ENCODE measurements at places on chromosomes 11 and 22.

GRCh38 chr22:25508761-25509321 lies 55.6 kb upstream of the GRK3 start:
- DNase-seq: no peak

DNA sequence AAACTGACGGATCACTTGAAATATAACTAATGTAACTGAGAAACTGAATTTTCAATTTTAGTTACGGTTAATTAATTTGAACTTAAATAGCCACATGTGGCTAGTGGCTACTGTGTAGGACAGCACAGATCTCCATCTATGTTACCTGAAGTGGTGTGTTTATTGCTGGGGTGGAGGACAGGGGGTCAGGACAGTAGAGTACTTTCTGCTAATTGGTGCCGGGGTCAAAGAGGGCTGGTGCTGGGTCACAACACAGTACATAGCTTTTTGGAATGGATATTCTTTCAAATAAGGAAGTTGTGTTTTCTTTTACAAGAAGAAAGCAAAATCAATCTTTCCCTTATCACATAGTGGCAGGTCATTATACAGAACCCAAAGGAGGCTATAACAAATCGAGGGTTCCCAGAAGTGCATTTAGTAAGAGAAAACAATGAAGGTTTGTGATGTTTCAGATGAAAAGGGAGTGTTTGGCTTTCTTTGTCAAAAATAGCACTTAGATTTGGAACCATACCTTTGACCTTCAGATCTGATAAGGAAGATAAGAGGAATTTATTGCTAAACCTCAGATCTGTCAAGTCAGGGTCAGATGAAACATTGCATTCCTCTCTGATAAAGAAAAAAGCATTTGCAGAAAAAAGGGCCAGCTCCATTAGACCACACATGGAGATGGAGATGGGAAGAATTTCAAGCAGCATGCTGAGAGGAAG lies 384.5 kb downstream of the AASDHPPT start:
- no peak for DNase-seq

DNA sequence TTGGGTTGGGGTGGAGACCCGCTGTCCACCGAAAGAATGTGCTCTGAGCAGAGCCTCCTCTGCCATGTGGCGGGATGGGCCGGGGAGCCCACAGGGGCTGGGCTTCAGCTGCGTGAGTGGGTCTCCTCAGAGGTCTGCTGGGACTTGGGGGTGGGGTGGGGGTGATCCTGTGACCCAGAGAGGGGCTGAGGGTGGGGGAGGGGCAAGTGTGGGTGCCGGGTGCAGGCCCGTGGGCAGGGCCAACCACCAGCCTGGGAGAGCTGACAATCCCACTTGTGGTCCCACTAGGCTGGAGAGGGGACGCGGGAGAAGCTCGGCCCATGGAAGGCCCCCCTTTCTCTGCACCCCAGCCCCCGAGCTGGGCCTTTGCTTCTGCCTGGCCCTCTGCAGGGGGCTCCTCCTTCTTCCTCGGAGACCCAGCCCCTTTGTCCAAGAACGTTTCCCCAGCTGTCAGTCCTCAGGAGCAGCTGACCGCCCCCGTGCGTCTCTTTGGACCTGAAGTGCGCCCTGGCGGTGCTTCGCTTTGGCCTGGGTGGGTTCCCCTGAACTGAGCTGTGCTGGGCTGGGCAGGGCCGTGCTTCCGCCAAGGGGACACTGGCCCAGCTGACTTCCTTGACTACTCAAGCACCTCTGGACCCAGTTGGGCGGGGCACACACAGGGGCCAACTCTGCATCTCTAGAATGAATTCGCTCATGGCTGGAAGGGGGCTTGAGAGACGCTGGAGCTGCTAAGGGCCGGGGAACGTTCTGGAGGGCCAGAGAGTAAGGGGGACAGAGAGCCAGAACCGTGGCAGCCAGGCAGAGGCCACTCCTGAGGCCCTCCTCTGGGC lies 30.2 kb downstream of the OSBPL5 start:
- DNase-seq: no peak

DNA sequence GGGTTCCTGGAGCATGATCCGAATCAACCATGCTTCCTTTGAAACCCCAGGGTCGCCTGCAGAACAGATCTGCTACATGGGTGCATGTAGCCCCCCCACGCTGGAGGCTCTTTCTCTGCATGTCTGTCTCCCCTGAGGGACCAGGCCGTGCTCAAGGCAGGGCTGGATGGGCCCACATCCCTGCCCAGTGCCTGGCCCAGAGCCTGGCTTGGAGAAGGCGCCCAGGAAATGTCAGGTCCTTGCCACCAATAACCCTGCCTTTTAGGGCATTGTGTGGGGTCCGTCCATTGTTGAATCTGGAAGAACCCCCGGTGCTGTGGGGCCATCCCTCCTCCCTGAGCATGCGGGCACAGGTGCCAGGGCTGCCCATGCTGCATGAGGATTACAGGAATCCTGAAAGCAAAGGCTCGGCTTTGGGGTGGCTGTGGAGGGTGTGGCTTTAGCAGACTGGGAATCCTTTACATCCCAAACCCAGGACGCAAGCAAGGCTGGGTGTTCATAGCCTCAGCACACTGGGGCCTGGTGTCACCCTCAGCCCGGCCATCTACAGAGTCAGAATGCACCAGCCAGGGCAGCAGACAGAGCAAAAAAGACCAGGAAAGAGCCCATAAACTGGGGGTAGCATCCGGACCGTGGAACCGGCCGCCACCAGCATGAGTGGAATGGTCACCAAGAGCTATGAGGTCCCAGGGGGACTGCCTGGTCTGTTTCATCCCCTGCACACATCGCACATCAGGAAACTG lies 48.2 kb downstream of the RTL6 start:
- DNase-seq: no peak

DNA sequence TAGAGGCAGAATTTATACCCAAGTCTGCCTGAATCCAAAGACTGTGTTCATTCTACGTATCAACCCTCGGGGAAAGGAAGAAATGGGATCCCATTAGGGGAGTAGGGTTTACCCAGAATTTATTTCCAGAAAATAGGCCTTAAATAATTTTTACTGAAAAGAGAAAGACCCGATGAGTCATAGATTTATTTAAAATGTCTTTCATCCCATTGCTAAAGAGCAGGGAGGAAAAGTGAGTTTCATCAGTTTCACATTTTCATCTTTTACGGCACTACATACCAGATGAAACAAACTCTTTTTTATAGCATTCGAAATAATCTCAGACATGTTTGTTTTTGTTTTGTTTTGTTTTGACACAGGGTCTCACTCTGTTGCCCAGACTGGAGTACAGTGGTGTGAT lies 31.3 kb downstream of the SLC1A2 start:
- DNase-seq: peak; percentile 28

- no peak for DNase-seq
Measured at GRCh38 chr11:90178751-90179150, 44.1 kb downstream of the CHORDC1 start.

DNA sequence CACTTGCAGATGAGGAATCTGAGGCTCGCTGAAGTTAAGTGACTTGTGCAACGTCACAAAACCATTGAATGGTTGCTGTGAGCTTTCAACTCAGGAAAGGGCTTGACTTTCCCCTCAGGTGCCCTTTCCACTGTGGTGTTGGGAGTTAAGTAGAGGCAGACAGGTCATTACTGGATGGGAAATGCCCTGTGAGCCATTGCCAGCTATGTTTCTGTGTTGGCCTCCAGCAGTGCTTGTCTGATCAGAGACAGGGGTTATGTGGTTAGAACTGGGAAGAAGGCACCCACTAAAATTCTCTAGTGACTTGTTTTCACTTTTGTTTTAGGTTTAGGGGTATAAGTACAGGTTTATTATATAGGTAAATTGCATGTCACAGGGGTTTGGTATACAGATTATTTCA lies 96.6 kb downstream of the FDX1 start:
- no peak for DNase-seq

DNA sequence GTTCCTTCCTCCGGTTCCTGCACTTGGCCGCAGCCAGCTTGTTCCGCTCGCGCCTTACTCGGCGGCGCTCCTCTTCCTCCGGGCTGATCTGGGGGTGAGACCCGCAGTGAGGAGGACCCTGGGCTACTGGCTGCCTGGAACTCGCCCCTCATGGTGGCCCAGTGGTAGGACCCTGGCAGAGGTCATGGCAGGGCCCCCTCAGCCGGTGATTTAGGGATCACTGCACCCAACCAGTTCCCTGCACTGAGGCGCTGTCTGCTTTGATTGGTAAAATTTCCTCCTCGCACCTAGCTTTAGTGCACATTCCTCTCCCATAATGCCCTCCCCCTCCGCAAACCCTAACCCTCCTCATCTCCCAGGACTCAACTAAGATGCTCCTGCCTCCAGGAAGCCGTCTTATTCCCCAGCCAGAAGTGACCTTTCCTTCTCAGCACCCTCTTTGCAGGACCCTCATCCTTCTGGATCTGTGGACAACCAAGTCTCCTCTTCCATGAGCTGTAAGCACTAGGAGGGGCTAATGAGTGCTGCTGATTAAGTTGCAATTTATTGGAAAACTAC lies 3.6 kb downstream of the CCDC85B start:
- no peak for DNase-seq

- DNase-seq: no peak
Measured at GRCh38 chr22:50117168-50117762, 27.5 kb downstream of the MOV10L1 start.

- no peak for DNase-seq
Measured at GRCh38 chr22:19876941-19877625, 22.4 kb upstream of the GNB1L start.

DNA sequence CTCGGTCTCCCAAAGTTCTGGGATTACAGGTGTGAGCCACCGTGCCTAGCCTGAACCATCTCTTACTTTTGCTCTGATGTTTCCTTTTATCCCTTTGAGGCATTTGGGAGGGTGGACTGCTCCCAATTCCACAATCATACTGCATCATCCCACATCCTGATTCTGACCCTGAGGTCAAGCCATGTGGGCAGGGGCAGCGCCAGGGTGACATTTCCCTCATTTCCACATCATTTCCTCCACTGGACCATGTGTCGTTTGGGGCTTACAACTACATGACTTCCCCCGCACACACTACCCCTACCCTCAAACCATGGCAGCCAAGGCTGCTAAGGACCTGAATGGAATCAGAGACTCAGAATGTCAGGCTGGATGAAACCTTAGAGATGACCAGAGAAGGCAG lies 26.4 kb upstream of the ZBTB16 start:
- DNase-seq: peak; percentile 62

GRCh38 chr22:31139866-31140716 lies at the start of gene PLA2G3:
TSS of gene PLA2G3 (minus strand) at chr22:31140508. CDS start at chr22:31140354, 154 bp downstream.
- no peak for DNase-seq

DNA sequence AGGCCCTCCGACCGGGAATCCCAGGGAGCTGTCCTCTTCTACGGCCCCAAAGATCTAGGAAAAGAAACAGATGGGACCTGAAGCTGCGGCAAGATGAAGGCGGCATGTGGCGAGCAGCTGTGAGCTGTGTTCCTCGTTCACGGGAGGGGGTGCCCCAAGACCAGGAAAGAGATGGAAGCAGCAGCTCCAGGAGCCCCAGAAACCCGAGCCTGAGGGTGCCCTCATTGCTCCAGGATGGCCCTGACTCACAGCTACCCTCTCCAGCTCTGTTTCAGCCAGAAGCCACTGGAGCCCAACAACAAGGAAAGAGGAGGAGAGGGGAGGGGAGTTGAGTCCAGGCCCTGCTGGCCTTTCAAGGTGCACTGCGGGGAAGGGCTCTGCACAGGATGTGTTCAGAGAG lies 23.7 kb upstream of the NAP1L4 start:
- no peak for DNase-seq

- peak; percentile 56 for DNase-seq
Measured at GRCh38 chr11:60910281-60910687, 3.7 kb upstream of the TMEM109 start.

GRCh38 chr11:70524096-70524922 lies 126.0 kb downstream of the CTTN start:
- no peak for DNase-seq

GRCh38 chr22:23684561-23685031 lies 6.2 kb upstream of the RGL4 start:
- DNase-seq: no peak

DNA sequence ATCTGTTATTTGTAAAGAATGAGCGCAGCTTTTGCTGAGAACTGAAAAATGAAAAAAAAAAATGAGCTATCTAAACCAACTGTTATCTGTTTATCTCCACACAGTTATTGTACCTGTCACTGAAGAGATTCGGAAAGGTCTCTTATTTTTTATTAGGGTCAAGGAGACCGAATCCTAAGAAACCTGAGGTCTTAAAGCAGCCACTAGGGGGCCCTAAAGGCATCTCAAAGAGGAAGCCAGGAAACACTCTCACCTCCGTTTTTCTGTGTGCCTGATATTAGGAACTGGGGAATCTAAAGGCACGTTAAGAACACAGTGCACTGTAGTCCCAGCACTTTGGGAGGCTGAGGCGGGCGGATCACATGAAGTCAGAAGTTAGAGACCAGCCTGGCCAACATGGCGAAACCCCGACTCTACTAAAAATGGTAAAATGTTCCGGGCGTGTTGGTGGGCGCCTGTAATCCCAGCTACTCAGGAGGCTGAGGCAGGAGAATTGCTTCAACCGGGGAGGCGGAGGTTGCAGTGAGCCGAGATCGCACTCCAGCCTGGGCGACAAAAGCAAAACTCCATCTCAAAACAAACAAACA lies 3.5 kb upstream of the LARGE1 start:
- peak; percentile 63 for DNase-seq
